ENCODE measurements at places on chromosomes 3 and 15.

DNA sequence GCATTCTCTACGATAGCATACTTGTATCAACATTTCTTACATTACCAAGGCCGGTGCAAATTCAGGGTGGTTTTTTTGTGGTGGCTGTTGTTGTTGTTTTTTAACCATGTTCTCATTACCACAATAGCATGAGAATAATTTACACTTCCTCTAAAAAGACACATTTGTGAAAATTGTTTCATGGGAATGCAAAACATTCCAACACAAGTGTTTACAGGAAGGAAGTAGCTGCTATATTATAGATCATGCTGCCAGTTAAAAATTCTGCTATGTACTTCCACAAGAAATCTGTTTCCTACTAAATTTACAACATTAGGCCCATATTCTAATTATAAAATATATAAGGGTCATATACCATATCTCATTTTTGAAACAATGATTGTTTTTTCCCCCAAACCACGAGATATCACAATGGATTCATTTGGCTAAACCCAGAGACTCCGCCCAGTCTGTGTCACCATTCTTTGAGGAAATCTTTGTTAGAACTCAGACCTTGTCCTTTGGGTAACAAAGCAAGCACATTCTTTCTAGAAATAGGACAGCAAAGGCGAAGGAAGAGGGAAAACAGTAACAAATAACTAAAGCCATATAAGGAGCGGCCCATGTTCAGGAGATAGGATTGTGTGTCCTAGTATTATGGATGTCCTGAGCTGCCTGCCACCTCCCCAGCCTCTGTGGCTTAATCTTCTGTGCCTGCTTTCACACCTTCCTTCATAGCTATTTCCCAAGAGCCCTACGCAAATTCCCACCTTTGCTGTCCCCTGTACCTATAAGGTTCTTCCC, 60.1 kb downstream of the UACA start:
- no peak for DNase-seq

DNA sequence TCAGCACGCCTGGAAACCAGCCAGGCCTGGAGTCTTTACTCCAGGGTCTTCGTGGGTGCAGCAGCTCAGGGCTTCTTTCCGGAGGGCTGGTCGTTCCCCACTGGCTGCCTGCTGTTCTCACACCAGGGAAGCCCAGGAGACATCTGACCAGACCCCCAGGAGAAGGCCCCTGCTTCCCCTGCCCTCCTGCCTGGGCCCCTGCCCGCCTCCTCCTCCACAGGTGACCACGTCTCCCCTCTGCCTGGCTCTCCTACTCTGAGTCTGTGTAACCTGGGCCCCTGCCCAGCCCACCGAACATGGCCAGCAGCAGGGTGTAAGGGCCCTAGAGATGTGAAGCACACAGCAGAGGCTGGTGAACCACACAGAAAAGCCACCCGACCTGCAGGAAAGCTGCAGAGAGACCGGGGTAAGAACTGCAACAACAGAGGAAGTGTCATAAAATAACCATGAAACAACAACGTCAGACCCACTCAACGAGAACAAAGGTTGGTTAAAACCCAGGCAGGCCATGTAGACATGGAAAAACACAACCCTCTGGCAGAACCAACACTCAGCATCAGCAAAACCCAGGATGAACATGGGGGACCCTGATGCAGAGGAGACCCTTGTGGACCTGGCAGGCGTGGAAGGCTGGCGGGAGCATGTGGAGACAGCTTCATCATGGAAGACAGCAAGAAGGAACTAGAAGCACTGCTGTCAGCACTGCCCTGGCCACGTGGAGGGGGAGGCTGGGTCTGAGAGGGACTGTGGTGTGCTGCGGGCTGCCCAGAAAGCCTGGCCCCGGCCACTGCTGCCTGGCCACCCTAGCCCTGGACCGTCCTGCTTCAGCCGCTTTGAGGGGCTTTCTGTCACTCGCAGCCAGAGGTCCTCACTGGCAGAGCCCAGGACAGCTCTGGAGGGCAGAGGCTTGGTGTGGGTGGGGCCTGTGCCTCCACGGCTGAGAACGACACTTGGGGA, 20.4 kb downstream of the UROC1 start:
- no peak for DNase-seq

GRCh38 chr15:78322724-78323521, 17.2 kb upstream of the CRABP1 start:
- DNase-seq, result no peak

- no peak for DNase-seq
Measured at GRCh38 chr15:52780172-52780980, 9.8 kb downstream of the ONECUT1 start.

- DNase-seq, result no peak
Measured at GRCh38 chr3:193446965-193447602, 68.5 kb upstream of the ATP13A5 start.

DNA sequence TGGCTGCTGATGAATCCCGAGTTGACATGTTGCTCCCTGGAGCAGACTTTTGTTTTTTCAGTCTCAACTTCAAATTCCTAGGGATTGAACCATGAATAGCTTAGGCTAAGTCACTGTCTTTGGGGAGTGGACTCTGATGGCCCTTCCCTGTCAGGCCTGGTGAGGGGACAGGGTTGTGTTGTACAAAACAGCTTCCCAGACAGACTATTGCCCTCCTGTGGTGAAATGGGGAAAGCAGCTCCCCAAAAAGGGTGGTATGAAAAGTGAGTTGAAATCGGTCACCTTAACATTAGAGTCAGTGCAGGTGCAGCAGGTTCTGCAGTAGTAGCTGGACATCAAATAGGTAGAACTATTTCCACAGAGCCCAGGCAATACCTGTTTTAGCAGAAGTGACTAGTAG, 775.6 kb downstream of the ROBO2 start:
- no peak for DNase-seq

DNA sequence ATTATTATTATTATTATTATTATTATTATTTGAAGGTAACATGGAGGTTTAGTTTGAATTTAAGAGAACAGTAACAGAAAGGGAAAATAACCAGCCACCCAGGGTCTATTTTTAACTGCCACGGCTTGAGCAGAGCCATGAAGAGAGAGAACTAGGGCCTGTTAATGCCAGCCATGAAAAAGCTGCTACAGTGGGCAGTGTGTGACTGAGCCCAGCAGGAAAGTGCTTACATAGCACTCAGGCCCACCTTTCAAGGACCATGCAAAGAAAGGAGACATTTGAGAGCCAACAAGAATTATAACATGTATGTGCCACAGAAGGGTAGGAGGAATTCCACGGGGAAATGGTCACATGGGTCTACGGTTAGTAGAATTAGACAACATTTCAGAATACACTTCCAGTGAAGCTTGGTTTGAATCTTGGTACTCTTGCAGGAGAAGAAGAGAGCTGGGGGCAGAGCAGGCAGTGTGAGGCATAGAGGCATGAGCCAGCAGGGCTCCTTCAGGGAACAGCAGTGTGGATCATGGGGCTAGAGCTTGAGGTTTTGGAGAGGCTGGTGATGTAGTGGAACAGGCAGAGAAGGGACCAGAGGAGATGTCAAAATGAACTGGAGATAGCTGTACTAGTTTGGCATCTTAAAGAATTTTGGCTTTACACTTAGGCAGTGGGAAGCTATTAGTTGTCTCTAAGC, 140.7 kb downstream of the CMSS1 start:
- DNase-seq, result no peak

DNA sequence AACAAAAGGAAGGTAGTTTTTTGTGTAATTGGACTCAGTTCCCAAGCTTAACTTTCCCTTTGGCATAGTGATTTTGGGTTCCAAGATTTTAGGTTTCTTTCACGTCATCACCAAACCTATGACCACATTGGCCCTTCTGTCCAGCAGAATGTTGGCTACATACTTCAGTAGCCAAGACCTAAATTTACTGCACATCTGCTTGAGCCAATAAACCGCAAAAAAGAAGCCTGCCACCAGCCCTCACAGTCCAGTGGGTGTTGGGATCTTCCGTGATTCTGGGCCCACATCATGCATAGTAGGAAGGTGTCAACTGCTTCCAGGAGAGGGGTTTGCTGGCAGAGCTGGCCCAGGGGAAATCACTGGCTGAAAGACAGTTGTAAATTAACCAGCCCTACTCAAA, 57.6 kb upstream of the LIPC start:
- no peak for DNase-seq

GRCh38 chr3:156038869-156039268, 81.5 kb upstream of the KCNAB1 start:
- no peak for DNase-seq

Measured in coronary artery (tissue), 2 donors.